ENCODE measurements at places on chromosomes 11 and 22.

GRCh38 chr11:68266121-68266891 lies 5.5 kb downstream of the C11orf24 start:
- no peak overlapping the region for H3K4me3 ChIP-seq
- H3K27me3 ChIP-seq = no peaks in the 10 kb centered on the region
- peaks cover 30% of the 10 kb centered on the region for H3K36me3 ChIP-seq
- DNase-seq = no peak

- peaks cover 1% of the 10 kb centered on the region for H3K27me3 ChIP-seq
- peaks cover 21% of the 10 kb centered on the region for H3K4me1 ChIP-seq
- no peak overlapping the region for H3K27ac ChIP-seq
- H3K36me3 ChIP-seq = no peaks in the 10 kb centered on the region
- H3K4me3 ChIP-seq = peak overlapping the region; percentile 19
- no peak for DNase-seq
Observed at GRCh38 chr22:40648386-40648785, 11.9 kb upstream of the MRTFA start.

GRCh38 chr11:17397311-17398002 lies 9.0 kb upstream of the KCNJ11 start:
- peaks cover 9% of the 10 kb centered on the region for H3K27me3 ChIP-seq
- no peaks in the 10 kb centered on the region for H3K36me3 ChIP-seq
- no peak overlapping the region for H3K4me3 ChIP-seq
- no peak overlapping the region for H3K27ac ChIP-seq
- H3K4me1 ChIP-seq = no peaks in the 10 kb centered on the region
- DNase-seq = no peak

GRCh38 chr11:133653336-133653735 lies 121.0 kb upstream of the OPCML start:
- no peak overlapping the region for H3K4me3 ChIP-seq
- H3K27me3 ChIP-seq = peaks cover 5% of the 10 kb centered on the region
- no peaks in the 10 kb centered on the region for H3K36me3 ChIP-seq
- no peaks in the 10 kb centered on the region for H3K4me1 ChIP-seq

DNA sequence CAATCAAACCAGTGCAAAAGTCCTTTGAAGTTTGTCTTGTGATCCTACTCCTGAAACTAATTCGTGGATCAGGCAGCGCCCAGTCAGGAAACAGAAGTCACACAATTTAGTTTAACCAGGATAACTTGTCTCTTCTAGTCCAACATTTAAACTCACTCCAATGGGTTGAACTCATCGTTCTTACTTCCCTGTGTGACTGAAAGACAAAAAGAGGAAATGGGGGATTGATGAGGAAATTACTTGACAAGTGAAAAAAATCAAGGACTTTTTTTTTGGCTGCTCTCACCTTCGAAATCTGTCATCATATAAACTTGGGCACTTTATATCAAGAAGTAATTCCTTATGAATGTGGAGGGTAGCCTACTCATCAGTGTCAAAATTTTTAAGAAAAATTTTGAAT lies 78.4 kb downstream of the HSD17B12 start:
- no peaks in the 10 kb centered on the region for H3K27me3 ChIP-seq
- H3K4me3 ChIP-seq = no peak overlapping the region
- no peak for DNase-seq

- H3K4me3 ChIP-seq = no peak within 1 kb of the TSS
- H3K27ac ChIP-seq = no peak within 1 kb of the TSS
- H3K36me3 ChIP-seq = no peaks in the 10 kb centered on the region
- no peak for DNase-seq
- H3K27me3 ChIP-seq = peaks cover 2% of the 10 kb centered on the region
- peaks cover 10% of the 10 kb centered on the region for H3K4me1 ChIP-seq
Observed at GRCh38 chr11:102798012-102798746, at the start of gene MMP1. TSS of gene MMP1 (minus strand) at chr11:102798160. CDS start at chr11:102798092, 68 bp downstream.

- H3K4me1 ChIP-seq = no peaks in the 10 kb centered on the region
- H3K4me3 ChIP-seq = no peak overlapping the region
- DNase-seq = no peak
- H3K36me3 ChIP-seq = peaks cover 8% of the 10 kb centered on the region
- H3K27ac ChIP-seq = no peak overlapping the region
Observed at GRCh38 chr22:45787759-45788158, 116.1 kb downstream of the ATXN10 start.
